SW 1271 (cell line): ENCODE measurements at places on chromosomes 2 and 18.
A peak's percentile ranks its signal among the peaks of the same experiment; 100 is the strongest.

GRCh38 chr18:70421471-70422390 is 132.9 kb downstream of the SOCS6 start:
- DNase-seq, result peak; percentile 92

- DNase-seq, result no peak
These were observed 123.5 kb downstream of the CABLES1 start for GRCh38 chr18:23258566-23259469.

GRCh38 chr2:234444242-234444730 is 52.6 kb downstream of the ARL4C start:
- no peak for DNase-seq

GRCh38 chr2:26477911-26478253 is at the start of gene OTOF:
Gene OTOF, minus strand, starts transcription at chr2:26478124.
- DNase-seq, result no peak

GRCh38 chr2:207241198-207241597 is 75.5 kb upstream of the KLF7 start:
- no peak for DNase-seq

DNA sequence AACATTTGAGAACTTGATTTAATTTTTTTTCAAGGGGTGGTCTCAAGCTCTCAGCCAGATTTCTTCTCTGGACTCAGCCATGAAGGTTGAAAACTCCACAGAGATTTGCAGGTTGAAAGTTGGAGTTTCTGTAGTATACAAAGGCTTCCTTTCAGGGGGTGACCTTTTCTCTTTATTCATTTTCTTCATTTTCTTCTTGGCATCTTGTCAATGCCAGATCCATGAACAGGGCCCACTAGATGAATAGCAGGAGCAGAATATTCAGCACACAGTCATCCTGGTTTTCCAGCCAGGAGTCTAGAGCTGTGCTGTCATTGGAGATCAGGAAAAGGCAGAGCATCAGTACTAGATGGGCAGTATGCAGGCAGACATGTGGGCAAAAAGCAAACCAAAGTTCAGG is 62.0 kb downstream of the INSIG2 start:
- no peak for DNase-seq

GRCh38 chr2:171309455-171310286 is 124.1 kb downstream of the METTL8 start:
- no peak for DNase-seq

DNA sequence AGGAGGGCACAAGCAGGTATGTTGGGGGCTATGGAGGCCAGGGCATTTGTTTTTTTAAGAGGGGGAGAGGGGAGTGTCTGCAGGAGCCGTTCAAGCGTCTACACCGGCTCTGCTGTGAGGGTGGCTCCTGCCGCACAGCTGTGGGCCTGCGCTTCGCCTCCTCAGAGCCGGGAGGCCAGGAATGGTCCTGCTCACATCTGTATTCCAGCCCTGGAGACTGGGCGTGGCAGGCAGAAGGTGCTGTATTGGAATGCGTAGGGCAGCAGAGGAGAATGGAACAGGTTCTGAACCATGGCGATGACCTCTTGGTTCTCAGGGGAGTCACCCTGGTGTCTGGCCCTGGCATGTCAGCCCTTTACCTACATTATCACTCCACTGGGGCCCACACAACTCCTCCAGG is 26.8 kb upstream of the INHBB start:
- DNase-seq, result no peak

DNA sequence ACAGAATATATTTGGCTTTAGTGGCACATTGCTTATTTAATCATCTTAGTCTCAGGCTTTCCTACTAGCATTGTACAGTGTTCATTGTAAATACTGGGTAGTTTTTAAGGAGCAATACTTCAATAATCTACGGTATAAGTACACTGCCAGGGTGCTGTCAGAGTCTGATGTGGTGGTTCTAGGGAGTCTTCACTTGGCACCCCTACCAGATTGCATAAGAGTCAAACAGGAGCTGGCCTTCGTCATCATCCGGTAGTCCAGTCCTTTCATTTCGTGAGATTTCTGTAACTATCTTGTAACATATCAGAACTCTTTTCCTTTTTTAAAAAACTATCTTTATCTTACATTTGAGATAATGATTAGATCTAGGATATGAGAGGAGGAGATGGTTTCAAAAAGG is 91.1 kb downstream of the ZNF532 start:
- no peak for DNase-seq

- no peak for DNase-seq
These were observed 231.2 kb upstream of the LINC00305 start for GRCh38 chr18:64380117-64380516.

DNA sequence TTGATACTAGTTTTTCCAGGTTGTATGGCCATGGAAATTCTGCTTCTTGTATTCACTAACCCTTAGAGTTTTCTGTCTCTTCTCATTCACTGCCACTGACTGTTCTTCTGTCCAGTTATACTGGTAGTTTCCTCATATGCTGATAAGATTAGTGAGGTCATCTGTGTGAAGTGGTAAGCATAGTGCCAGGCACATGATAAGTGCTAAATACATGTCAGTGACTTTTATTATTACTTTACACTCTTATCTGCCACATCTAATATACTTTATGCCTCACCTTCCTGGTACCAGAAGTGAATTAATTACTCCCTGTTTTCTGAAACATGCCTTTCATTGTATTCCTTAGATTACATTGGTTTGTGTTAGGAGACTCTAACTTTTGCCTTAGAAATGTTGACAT is 91.3 kb downstream of the NBEAL1 start:
- no peak for DNase-seq

- no peak for DNase-seq
These were observed 20.5 kb downstream of the PCARE start for GRCh38 chr2:29053670-29054400.

GRCh38 chr2:85668857-85669142 is 801 bp upstream of the SFTPB start:
- DNase-seq, result no peak

DNA sequence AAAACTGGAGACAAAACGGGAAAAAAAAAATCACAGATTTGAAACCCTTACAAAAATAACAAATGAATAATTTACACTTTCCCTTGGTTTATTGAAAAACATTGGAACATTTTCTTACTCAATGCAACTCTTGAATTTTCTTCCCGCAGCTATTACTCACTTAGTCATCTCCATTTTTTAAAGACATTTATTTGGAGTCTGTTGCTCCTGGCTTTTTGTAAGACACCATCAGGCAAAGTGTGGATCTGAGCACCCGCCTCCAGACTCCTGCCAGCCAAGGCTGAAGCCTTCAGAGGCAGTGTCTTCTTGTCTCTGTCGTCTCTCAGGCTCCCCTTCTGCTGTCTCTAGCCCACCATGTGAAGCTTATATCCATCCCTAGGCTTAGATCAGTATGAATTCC is 46.2 kb downstream of the TRIB2 start:
- no peak for DNase-seq

- no peak for DNase-seq
These were observed 119.5 kb downstream of the GYPC start for GRCh38 chr2:126775300-126775985.

- no peak for DNase-seq
These were observed 293.6 kb upstream of the CCDC68 start for GRCh38 chr18:55252901-55253300.

GRCh38 chr2:109135359-109136197 is 6.6 kb downstream of the SH3RF3 start:
- DNase-seq, result no peak

DNA sequence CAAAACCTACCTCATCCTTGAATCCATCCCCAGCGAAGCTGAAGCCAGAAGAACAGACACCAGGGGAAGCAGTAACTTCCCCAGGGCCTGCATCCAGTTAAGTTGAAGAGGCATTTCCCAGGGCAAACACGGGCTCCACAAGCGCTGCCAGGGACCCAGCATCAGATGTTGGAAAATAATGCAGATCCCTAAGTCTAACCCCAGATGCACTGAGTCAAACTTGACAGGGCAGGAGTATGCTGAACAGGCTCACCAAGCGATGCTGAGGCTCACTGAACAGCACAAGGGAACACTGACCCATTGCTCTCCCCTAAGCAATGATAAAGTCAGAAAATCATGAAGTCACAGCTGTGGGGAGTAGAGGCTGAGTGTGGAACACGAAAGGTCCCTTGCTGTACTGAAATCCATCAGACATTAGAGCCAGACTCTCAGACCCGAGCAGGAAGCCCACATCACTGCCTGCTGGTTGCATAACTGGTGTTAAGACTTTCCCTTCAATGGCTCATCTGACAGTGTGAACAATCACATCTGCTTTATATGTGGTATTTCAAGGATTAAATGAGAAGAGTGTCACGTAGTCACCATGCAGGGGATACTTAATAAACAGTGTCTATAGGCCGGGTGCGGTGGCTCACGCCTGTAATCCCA is 36.2 kb downstream of the TNS1 start:
- DNase-seq, result no peak

- no peak for DNase-seq
These were observed 504.4 kb downstream of the SATB2 start for GRCh38 chr2:198953328-198953727.

DNA sequence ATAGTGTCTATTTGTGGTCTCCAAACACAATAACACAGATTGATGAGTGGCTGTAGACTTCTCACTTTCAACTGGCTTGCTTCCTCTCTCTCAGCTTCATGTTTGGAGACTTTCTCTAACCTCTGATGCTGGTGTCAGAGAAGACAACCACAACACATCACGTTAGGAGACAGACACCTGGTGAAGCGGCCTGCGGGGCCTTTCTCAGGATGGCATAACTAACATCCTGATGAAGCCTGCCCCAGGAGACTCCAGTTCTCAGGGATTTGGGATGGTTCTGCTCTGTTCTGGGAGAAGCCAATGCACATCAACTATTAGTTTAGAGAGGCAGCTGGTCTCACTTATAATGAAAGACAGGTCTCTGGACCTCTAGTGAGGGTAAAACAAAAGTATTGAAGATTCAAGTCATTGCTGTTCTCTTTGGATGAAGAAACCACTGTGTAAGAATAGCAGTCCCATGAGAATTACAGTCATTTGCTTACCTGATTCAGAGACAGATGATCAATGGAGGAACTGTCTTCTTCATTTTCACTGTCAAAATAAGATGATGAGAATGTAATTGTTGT is 2.0 kb downstream of the IL1A start:
- no peak for DNase-seq

GRCh38 chr18:13485604-13486003 is 240.8 kb downstream of the FAM210A start:
- DNase-seq, result no peak

GRCh38 chr2:25251071-25251421 is 82.7 kb upstream of the POMC start:
- DNase-seq, result no peak

- DNase-seq, result no peak
These were observed 1.1 kb downstream of the TTL start for GRCh38 chr2:112483042-112483473.

DNA sequence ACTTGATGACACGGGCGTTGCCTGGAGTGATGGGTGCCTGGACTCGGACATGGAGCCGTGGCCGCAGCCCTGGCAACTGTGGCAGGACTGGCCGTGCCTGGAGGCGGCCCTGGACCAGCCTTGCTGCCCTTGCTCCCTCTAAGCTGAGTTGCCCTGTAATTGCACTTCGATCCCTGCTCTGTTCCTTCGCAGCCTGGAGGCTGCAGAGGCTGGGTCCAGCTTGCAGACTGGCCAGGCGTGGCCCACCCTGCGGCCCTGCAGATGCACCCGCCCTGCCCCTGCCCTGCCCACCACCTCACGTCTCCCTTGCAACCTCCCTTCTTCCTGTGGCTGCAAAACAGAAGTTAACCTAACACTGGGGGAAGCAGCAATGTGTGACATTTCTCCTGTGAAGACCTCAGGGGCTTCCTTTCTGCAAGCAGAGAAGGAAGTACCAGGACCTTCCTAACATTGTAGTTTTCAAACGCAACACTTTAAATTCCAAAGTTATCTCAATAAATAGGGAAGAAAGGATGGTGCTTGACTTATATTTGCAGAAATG is 174.6 kb upstream of the TPO start:
- DNase-seq, result no peak

DNA sequence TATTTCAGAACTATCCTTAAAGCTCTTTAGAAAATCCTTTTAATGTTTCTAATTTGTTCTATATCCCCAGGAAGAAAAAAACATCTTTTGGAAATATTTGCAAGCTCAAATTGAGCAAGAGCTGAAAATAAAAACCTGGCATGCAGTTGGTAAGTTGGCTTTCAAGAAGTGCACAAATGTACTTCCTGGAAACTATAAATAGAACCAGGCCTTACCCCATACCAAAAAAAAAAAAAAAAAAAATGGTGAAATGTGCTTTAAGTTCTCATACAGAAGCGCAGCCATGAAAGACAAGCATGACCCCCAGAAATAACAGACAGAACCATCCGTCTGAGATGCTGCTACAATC is 178.5 kb downstream of the HDAC4 start:
- DNase-seq, result no peak

DNA sequence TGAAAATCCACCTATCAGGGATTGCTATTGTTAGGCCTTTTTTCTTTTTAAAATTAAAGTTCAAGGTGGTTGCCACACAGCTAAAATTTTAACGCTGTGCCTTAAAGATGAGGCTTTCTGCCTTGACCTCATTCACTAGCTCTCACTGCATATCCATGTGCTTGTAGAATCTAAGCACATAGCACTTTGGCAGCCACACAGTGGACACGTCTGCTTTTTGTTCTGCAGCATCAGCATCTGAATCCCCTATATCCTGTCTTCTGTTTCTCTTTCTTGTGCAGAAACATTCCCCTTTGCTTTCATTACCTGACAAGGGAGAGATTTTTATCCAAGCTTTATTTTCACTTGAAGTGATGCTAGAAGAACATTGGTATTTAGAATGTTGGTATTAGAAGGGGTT is 38.1 kb downstream of the RALB start:
- DNase-seq, result no peak

GRCh38 chr2:168723275-168723899 is 79.0 kb upstream of the NOSTRIN start:
- no peak for DNase-seq

DNA sequence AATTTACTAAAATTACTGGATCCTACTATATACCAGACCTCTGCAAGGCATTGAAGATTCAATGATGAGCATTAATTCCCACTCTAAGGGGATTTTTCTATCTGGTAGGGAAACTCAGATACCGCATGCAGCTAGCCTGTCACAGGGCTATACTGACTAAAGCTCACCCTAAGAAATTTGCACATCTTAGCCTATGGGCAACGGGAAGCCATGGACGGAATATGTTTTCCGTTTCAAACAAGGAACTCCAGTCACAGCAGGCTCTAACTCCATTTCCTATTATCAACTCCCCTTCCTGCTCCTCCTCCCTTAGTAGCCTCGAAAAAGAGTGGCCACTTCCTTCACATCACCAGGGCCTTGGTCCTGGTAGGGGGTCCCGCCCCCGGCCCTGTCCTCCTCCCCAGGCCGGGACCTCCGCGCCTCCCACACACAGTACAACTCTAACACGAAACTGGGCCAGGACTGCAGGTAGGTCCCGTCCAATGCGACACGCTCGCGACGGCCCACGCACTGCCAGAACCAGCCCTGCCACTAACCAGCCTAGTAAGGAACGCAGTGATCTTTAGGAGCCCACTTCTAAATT is 659 bp upstream of the COX5B start:
- DNase-seq, result no peak

- DNase-seq, result no peak
These were observed 8.2 kb upstream of the ALPI start for GRCh38 chr2:232447638-232448303.

GRCh38 chr2:111049792-111050640 is 70.7 kb upstream of the BCL2L11 start:
- DNase-seq, result no peak

DNA sequence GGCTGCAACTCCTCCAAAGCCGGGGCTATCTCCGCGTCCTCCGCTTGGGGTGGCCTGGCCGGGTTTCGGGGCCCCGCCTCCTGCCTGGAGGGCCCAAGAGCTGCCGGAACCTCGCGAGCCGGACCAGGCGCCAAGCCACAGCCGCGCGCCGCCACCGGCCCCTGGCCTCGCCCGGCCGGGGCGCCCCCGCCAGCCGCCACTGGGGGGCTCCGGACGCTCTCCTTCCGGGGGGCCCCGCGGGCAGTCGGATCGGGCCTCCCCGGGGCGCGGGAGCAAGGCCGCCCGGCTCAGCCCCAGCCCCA is 17.4 kb upstream of the HAAO start:
- DNase-seq, result peak; percentile 83
